ENCODE measurements at places on chromosomes 4 and X.
A peak's percentile ranks its signal among the peaks of the same experiment; 100 is the strongest.

DNA sequence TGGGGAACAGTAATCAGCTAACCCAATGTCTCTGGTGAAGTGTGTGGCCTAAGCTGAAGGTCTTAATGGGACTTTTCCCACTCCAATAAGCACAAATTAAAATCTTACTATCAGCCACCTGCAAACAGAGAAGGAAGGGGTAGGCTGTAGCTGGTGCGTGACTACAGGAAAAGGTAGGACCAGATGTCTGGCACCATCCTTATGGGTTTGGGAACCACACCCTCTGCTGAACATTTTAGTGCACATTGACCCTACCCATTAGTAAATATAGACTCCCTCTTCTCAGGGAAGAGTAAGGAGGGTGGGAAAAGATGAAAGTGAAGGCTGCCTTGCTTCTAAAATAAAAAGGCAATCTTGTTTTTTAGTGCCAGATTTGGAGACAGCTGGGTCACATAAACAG lies 602.8 kb downstream of the FAT4 start:
- DNase-seq = no peak

DNA sequence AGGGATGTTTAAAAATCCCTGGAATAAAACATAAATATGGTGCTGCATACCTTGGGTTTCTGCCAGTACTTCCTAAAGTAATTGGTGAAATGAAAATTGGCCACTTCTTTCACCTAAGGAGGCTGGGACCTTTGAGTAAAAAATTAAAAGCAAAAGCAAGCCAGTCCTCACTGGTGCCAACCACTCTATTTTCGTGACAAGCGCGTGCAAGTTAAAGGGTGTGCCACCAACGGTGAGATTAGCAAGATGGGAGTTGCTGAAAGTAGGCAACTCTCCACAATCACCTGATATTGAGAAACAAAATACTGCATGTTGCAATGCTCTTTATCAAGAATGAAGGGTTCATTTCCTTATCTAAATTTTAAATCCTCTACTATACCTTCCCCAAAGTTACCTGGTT lies 19.7 kb upstream of the RTL9 start:
- DNase-seq = no peak

DNA sequence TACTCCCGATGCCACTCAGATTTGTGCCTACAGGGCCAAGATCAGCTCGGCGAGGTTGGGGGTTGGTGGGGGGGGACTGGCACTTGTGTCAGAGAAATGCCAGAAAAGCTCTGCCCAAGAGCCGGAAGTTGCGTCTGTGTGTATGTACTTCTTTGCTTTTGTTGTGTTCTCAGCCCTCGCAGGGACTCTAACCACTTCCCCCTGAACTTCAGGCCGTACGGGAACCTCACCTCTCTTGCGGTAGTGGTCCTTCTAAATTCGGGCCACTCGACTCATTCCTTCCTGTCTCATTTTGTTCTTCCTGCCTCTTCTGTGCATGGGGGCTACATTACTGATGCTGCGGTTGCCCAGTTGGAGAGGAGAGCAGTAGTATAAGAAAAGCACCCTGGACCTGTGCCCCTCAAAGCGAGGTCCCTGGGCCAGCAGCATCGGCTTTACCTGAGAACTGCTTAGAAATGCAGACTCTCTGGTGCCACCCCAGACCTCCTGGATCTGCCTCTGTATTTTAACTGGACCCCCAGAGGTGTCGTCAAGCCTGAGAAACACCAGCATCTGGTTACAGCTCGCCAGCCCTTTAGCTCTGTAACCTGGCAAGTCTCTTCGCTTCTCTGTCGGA lies 146.3 kb upstream of the RPS6KA3 start:
- peak; percentile 9 for DNase-seq

GRCh38 chrX:27057883-27058282 lies 405.3 kb downstream of the PPP4R3C start:
- no peak for DNase-seq

DNA sequence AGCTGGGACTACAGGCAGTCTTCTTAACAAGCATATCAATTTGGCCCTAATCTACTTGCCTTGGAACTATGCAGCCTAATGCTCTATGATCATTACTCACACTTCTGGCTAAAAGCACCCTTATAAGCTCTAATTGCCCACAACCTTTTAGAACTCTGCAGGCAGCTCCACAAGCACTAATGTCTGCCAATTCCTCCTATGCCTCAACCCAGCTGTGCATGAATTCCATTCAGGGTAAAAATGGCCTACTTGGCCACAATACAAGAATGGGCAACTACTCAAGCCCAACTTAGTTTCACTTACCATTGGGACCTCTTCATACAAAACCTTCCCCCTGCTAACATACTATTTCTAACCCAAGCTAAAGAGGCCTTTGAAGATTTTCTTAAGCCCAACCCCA lies 51.7 kb downstream of the ZNF718 start:
- DNase-seq = no peak

DNA sequence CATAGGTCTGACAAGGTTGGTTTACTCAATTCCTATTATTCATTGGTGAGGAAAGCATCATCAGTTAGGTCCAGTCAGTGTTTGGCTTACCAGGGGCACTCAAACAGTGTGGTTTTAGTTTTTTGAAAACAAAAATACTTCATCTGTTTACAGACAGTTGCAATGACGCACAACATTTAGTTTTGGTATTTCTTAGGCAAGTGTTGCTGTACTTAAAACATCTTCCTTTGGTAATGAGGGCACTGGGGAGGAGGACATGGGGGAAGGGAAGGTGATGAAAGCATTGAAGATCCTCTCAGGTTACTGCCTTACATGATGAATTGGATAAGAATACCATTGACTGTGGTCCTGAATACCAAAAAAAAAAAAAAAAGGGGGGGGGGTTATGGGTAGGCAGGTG lies 93.7 kb upstream of the MAOA start:
- no peak for DNase-seq

DNA sequence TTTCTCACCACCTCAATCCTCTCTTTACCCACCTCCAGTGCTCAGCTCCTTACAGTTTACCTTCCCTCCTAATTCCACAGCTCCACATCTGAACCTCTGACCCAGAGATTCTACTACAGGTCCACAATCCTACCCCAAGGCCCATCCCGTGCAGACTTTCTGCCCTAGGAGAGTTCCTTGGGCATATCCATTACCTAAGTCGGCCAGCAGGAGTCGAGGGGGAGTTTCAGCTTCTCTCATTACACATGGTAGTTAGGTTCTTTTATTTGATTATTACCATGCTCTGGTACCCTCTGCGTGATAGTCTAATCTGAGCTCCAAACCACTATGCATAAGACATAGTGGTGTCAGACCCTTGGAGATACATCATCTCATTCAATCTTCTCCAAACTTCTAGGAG lies 117.9 kb downstream of the SH3RF1 start:
- DNase-seq = no peak

DNA sequence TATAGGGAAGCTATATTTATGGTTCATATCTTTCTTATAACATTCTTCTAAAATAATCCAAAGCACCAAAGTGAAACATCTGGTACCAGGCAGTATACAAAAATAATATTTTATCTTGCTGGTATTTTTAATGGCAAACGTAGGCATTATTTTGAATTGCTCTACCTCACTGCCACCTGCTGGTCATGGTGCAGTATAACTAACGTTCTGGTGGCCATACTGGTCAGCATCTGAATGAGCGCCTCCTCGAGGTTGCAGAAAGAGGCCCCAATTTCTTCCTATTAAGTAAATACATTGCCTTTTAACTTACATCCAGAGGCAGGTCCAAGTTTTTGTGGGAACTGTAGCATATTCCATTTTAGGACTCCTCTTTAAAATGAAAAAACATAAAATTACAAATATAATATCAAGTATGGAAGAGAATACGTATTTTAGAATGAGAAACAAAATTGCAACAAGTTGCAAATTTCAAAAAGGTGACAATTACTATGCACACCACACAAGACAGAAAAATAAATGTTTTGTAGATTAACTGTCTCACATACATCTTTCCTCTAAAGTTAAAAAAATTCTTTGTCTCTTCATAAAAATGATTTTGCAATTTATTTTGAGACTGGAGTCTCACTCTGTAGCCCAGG lies 22.9 kb upstream of the CWH43 start:
- peak; percentile 28 for DNase-seq

- no peak for DNase-seq
These were observed 6.1 kb downstream of the CXCR3 start for GRCh38 chrX:71612256-71612655.

DNA sequence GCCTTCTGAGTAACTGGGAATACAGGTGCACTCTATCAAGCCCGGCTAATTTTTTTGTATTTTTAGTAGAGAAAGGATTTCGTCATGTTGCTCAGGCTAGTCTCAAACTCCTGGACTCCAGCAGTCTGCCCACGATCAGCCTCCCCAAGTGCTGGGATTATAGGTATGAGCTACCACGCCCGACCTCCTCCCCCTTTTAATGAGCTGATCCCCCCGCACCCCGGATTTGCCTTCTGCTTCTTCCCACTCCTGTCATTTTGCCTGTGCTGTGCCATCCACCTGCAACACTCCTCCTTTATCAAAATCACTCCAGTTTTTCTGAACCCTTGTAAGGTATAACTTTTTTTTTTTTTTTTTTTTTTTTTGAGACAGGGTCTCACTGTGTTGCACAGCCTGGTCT lies 33.4 kb downstream of the SPINK2 start:
- no peak for DNase-seq

- DNase-seq = peak; percentile 80
These were observed at the start of gene HPF1 for GRCh38 chr4:169757575-169758184. TSS of gene HPF1 (minus strand) at chr4:169757944. CDS start at chr4:169757877, 67 bp downstream.

GRCh38 chr4:124593494-124593893 lies 119.0 kb downstream of the ANKRD50 start:
- DNase-seq = no peak

DNA sequence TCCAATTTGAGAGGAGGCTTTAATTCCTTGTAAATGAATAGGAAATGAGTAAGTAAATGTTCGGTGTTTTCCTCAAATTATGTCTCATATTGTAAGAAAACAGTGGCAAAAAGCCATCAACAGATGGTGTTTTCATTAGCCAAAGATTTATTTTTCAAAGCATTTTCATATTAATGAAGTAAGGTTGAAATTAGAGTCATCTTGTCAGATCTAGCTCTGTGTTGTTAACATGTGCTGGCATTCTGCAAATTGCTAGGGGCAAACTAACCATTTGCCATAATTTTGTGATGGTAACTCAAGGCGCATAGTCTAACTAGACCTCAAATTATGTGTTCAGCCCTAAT lies 24.7 kb downstream of the MID2 start:
- no peak for DNase-seq

DNA sequence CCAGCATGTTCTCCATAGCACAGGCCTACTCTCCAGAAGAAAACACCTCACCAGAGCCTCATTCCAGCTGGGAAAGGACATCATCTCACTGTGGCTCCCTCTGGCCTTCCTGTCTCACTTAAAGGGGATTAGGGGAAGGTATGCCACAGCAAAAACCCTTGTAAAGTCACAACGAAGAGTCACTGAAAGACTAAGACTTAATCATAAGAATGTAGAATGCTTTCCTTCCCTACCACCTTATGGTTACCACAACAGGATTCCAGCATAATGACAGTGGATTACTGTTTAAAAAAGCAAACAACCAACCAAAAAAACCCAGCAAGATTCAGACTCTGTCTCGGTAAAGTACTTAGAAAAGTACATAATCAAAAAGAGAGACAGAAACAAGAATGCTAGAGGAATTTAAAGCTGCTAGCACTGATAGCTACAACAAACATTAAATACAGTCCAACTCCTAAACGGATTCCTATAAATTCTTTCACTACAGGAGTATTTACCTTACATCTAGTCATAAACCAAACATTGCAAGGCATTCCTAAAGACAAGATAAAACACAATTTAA lies 75.1 kb downstream of the BANK1 start:
- no peak for DNase-seq

DNA sequence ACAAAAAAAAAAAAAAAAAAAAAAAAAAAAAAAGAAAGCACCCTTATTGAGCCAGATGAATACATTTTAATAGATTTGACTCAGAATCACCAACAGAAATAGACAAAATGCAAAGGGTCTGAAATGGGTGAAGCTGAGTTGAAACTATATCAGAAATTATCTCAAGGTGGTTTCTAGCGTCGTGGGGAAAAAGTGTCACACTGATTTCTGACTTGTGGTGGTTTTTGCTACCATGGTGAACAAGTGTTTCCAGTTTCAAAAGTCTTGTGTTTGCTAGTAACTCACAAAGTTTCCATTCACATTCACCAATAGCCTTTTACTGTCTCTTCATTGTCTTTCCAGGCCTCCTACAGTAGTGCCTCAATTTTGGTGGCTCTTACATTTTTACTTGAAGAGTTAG lies 135.5 kb downstream of the ARHGAP24 start:
- DNase-seq = peak; percentile 18

DNA sequence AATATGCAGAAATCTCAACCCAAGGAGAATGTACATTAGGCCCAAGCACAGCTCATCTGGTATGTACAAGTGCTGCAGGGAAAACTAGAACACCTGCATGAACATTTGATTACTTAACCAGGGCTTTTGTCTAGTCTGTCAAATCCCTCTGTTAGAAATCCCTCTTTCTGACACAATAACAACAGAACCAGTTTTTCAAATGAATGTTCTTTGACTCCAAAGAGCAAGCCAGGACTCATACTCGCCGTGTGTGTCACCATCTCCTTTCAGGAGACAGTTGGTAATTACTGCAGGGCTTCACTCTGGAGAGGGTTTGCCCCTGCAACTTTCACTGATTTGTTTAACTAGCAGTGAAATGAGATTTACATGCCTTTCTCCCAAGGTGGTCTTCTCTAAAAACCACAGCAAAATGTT lies 143.0 kb upstream of the FAM241A start:
- no peak for DNase-seq

DNA sequence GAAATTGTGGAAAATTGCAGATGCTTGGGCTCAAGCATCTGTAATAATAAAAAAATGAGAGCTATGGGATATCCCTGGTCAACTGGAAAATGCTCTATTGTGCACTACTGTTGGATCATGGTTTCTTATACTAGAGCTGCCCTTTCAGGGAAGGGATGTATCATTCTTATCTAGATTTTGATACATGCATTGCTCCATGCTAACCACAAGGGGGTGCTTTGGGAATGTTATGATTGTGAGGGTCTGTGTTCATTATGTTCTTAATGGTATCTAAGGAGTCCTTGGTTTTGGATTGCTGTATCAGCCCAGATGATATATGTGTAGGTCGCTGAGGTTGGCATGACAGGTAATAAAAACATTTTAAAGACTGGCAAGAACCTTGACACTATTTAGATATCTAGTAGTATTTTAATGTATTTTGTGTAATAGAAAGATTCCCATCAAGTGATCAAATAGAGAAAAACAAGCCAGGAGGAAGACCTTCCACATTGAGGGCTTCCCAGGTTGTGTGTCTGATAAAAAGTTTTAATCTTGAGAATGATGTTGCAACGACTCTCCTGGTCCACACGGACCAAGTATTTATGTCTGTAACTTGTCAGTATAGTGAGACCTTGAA lies 49.2 kb upstream of the TLR2 start:
- no peak for DNase-seq

- DNase-seq = no peak
These were observed 4.3 kb downstream of the CHIC2 start for GRCh38 chr4:54060116-54060515.

All from GM19239 (cell line).